ENCODE measurements at places on chromosomes 6 and 20. TPM values are rescaled to one million over a fixed set of nuclear protein-coding genes. Genes with fewer than 3 reads are reported as not detected.

COX4I2 gene
- total RNA-seq: 0.30 TPM

APCDD1L gene
- 0.11 TPM for total RNA-seq

FAM83C gene
- not detected for total RNA-seq

CALHM4 gene
- total RNA-seq: 0.22 TPM

TFAP2B gene
- total RNA-seq: 2.3 TPM

SAPCD1 gene
- 9.5 TPM for total RNA-seq

DNAH8 gene
- 0.06 TPM for total RNA-seq

MRAP2 gene
- 5.4 TPM for total RNA-seq

SLC13A3 gene
- 39.6 TPM for total RNA-seq

RCAN2 gene
- 16.4 TPM for total RNA-seq

SRSF12 gene
- total RNA-seq: 12.1 TPM

DSP gene
- 270 TPM for total RNA-seq

CUL9 gene
- total RNA-seq: 20.8 TPM

FAM217A gene
- total RNA-seq: not detected

QKI gene
- total RNA-seq: 877 TPM

MAN1A1 gene
- 52.2 TPM for total RNA-seq

GRCh38 chr20:35662551-35662950 is 2.1 kb downstream of the CPNE1 start:
- no peak for DNase-seq

- DNase-seq: no peak
These were observed 129.9 kb upstream of the RIPOR2 start for GRCh38 chr6:25065666-25066065.

DNA sequence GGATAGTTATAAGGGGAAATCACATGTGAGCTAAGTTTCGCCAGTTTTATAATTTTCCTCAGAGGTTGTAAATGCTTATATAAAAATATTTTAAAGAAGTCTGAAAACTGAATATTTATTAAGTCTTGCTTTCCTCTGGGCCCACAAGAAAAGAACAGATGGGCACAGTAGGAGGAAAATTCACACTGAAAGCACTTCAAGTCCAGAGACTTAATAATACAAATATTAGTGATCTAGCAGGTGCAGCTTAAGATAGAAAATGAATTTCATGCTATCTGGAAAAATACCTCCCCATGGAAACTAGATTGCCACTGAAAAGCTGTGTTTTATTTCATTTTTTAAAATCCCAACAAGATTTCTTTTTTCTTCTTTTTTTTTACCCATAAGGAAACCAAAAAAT is 47.2 kb downstream of the ORC3 start:
- no peak for DNase-seq

GRCh38 chr6:158644231-158645063 is at the start of gene DYNLT1:
Gene DYNLT1, minus strand, starts transcription at chr6:158644743. Its CDS starts 35 bp downstream, at chr6:158644708.
- peak; percentile 97 for DNase-seq

DNA sequence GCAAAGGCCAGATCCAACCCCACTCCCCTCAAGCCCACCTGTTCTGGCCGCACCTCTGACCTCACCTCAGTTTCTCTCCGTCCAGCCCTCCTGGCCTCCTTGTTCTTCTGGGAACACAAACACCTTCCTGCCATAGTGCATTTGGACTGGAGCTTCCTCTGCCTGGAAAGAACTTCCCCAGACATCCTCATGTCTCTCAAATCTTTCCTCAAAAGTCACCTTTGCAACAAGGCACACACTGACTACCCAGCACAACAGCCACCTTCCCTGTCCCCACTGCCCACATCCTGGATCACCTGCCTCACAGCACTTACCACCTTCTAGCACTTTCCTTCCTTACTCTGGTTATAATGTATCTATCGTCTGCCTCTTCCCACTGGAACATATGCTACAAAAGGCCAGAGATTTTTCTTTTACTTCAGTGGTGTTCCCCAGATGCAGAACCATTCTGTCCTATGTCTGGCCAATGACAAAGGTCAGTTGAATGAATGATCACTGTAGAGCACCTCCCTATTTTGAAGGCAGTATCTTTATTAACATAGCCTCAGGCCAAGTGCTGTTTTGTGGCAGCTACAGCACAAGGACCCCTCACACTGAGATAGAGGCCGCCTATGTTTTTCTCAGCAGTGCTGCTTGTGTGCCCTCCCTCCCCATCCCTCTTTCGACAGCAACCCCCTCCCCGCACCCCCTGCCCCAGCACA is 4.1 kb downstream of the HLA-B start:
- no peak for DNase-seq

DNA sequence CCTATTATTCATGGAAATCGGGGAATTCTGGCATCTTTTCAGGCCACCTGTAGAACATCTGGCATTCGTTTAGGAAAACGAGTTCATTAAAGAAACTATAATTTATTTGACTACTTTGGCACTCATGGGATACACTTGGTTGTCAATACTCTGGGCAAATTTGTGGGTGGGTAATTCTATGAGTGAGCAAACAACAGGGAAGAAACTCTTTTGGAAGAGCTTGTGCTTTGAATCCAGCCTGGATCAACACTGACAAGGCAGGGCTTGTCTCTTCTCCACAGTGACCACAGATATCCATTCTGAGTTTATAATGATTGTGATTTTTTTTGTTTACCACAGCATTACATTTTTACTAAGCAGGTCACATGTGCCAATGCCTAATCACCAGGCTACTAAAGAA is 394.7 kb downstream of the THBS2 start:
- DNase-seq: no peak

- DNase-seq: peak; percentile 54
These were observed 88.5 kb downstream of the RPS12 start for GRCh38 chr6:132902901-132903300.

DNA sequence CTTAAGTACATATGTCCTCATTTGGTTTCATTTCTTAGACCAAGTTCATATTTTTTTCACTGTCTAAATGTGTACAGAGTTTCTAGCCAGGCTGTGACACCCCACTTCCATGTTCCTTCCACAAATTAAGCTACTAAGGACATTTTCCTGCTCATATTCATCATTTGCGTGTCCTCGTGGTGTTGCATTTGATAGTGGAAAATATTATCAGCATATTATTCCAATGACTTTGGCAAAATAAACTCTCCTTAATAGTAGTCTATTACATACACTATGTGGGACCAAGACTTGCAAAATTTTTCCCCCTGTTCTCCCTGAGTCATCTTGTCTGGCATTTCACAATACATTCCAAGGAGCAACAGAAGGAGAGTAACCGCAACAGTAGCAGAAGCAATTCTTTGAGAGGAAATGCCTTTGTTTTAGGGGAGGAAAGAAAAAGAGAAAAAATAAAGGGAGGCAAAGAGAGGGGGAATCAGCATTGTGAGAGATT is 599.2 kb downstream of the COL12A1 start:
- DNase-seq: no peak

- no peak for DNase-seq
These were observed 259.1 kb downstream of the ARID1B start for GRCh38 chr6:157036245-157036711.

GRCh38 chr6:73180763-73181619 is 44.3 kb downstream of the KHDC1L start:
- DNase-seq: peak; percentile 36

DNA sequence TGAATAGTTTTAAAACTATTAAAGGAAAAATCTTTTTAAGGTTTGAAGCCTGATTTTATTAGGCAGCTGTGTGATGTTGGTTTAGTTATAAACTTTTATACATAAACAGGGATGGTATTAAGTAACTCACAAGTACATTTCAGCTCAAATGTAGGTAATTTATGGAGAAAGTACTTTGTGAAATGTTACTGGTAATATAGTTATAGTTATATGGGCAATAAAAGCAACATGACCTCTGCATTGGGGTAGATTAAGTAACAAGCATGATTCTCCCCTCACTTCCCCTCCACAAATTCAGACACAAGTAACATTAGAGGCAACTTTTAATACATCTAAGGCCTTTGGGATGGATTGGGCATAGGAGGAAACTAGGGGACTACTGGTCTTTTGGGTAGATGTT is 154.3 kb upstream of the ID4 start:
- DNase-seq: no peak

DNA sequence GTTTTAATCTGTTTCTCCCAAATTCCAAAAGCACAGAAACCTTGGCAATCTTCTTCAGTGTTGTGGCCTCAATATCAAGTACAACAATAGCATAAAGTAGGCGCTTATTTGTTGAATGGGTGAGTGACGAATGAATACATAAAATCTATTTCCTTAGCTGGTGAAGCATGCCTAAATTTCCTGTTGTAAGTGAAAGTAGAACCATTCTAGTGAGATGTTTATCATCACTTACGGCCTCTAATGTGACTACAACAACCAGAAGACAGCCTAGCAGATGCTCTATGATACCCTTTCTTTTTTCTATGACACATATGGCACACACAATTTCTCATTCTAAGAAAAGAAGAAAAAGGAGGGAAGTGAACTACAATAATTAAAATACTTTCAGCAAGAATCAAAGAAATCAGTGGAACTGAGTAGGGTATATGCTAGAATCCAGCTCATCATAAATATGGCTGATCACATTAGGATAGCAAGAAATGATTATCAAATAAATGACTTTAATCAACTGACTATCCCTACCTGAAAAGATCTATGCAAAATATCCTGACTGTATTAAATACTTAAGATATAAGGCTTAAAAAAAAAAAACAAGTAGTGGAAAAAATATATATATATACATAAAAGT is 67.4 kb downstream of the BTBD9 start:
- no peak for DNase-seq

GRCh38 chr6:131948692-131949619 is 2.2 kb downstream of the CCN2 start:
- DNase-seq: no peak

GRCh38 chr6:47520282-47520681 is 42.7 kb downstream of the CD2AP start:
- no peak for DNase-seq

DNA sequence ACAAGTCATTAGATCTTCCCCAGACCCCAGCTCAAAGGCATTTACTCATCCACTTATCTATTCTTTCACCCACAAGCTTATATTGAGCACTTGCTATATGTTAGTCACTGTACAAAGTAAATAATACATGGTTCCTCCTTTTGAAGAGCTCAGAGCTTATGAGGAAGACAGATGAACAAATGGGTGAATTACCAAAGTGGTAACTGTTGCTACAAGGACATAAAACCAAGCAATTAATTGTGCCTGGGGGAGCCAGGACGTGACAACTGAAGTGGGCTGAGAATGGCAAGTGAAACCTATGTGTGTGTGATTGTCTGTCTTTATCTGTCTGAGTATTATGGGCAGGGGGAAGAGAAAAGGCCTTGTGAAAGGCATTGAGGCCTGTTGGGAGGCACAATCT is 45.6 kb upstream of the AKIRIN2 start:
- DNase-seq: no peak

DNA sequence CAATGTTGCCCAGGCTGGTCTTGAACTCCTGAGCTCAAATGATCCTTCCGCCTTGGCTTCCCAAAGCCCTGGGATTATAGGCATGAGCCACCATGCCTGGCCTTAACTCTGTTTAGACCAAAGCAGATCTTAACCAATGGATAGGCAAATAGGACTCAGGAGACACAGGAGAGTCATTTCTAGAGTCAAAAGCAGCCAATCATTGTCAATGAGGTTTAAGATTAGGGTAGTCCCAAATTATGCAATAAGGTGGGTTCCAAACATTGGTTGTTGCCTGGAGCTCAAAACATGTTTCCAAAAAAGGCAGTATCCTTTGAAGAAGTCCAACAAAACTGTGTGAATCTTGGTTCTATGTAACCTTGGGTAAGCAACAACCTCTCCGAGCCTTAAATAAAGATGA is 95.7 kb upstream of the JARID2 start:
- no peak for DNase-seq

- no peak for DNase-seq
These were observed 9.2 kb downstream of the PEDS1 start for GRCh38 chr20:50144362-50144761.

GRCh38 chr20:15005300-15005986 is 668.0 kb upstream of the FLRT3 start:
- no peak for DNase-seq

- no peak for DNase-seq
These were observed 24.6 kb downstream of the KDM1B start for GRCh38 chr6:18179770-18180356.

DNA sequence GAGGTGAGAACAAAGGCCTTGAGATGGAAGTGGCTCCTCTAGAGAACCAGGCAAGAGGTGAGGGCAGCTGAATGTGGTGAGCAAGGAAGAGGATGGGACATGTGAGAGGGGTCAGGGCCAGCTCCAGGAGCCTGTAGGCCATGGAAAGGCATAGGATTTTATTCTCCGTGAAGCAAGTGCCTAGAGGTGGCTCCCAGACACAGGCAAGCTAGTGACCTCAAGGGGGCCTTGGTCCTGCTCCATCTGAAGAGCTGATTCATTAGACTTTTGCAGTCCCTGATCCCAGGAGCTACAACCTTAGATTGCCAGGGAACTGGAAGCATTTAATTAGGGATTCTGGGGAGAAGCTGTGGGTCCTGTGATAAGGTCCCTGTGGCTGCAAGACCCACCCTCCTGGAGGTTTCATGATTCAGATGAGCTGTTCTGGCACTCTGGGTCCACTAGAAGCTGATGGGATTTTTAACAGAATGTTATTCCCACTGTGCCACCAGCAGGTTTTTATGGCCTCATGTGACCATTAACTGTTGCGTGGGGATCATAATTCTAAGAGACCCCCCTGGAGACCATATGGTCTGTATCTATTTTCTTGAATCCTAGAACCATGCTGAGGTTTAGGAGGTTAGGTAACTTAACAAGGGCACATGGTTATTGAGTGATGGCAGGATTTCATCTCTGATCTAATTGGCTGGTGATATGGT is 90.5 kb downstream of the ELOVL5 start:
- no peak for DNase-seq

DNA sequence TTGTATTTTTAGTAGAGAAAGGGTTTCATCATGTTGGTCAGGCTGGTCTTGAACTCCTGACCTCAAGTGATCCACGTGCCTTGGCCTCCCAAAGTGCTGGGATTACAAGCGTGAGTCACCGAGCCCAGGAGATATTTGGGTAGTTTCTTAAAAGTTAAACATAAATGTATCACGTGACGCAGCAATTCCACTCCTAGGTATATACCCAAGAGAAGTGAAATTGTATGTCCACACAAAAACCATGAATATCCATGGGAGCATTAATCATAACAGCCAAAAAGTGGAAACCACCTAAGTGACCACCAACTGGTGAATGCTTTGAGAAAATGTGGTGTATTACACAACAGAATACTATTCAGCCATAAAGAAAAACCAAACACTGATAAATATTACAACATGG is 164.8 kb downstream of the MRPL14 start:
- DNase-seq: no peak
